ENCODE measurements at places on chromosomes 7 and 10. TPM values are rescaled to one million over a fixed set of nuclear protein-coding genes. Genes with fewer than 3 reads are reported as not detected.

The TRIM73 gene
- 0.03 TPM for total RNA-seq

The DKK1 gene
- 1,320 TPM for total RNA-seq

The HTR5A gene
- total RNA-seq = not detected

The ZDHHC4 gene
- total RNA-seq = 66.0 TPM

The EBLN1 gene
- total RNA-seq = not detected

The KIAA1217 gene
- total RNA-seq = 4.7 TPM

The MACC1 gene
- total RNA-seq = not detected

The AS3MT gene
- total RNA-seq = 29.4 TPM
